CD4-positive, alpha-beta memory T cell (primary cell): ENCODE measurements at places on chromosomes 5 and 9.

DNA sequence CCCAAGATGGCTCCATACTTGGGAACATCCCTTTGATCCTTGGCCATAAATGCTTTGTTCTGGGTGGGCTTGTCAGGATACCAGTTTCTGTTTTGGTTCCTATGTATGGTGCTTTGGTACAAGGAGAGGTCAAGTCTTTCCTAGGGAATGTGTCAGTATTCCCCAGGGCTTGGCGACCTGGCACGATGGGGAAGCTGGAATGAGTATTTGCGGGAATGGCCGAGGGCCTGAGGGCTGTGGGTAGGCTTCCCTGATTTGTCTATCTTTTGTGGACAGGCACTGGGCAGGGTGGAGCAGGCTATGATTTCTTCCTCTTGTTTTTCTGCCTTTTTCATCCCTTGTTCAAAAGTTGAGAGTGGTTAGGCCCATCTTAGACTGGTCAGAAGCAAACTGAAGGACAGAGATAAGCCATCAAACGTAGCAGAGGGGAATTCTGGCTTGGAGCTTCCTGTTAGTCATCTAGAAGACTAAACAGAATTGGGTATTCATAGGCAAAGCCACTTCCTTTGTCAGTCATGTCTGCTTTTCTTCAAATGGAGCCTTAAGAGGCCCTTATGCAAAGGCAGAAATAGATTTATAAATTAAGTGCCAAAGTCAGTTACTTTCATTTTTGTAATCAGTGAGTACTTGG, 13.7 kb downstream of the DOCK2 start:
- peak; percentile 28 for DNase-seq

- DNase-seq = no peak
Measured at GRCh38 chr5:135219868-135220267, 179.2 kb downstream of the MACROH2A1 start.

DNA sequence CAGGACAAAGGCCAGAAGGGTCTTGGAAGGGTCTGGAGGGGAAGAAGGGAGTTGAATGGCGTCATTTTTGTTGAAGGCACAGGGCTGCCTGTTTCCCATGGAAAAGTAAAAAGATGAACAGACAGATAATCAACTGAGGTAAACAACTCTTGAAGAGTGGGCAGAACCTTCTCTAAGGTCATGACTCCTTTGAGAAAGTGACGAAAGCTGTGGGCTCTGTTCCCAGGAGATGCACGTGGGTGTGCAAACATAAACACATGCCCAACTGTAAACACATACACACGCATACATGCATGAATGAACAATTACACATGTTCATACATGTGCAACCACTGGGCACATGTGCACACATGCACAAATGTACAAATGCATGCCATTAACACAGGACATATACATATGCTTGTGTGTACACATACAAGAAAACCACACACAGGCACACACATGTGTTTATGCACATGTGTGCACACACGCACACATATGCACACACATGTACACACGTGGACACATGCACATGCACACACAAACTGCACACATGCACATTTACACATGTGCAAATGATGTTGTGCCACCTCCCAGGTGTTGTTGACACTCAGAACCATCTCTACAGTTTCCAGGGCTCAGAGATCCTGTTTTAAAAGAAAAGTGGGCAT, 143.3 kb downstream of the GADD45G start:
- DNase-seq = no peak

DNA sequence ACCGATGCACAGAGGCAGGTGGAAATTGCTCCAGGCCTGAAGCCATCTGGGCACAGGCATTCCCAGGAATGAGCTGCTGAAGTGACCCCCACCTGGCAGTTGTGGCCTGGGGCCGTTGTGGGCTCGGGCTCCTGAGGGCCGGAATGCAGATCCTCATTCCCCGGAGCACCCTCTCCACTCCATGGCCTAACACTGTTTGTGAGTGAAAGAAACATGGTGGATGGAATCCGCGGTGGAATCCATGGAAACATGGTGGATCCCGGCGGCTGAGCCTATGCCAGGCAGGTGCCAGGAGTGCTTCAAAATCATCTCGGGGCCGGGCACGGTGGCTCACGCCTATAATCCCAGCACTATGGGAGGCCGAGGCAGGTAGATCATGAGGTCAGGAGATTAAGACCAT, 3.6 kb upstream of the SARDH start:
- DNase-seq = no peak

- DNase-seq = no peak
Measured at GRCh38 chr9:36862206-36863145, 171.6 kb downstream of the PAX5 start.

- no peak for DNase-seq
Measured at GRCh38 chr5:166073901-166074581, 2217.4 kb upstream of the WWC1 start.

- DNase-seq = no peak
Measured at GRCh38 chr9:30120666-30121065, 2263.8 kb upstream of the ACO1 start.

DNA sequence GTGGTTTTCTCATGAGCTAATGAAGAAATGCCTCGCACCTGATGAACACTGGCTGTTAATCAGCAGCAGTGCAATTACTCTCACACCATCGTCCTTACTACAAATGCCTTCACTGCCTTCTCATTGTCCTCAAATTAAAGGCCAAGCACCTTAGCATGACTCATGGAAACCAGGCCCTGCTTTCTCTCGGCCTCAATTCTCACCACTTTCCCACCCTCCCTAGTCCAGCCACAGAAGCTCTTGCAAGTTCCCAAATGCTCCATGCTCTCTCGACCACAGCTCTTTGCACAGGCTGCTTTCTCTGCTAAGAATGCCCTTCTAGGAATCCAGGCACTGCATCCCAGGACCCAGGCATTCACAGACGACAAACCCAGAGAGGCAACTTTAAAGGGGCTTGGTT, 94.6 kb upstream of the KLF4 start:
- no peak for DNase-seq

- no peak for DNase-seq
Measured at GRCh38 chr5:84764227-84764626, 379.5 kb upstream of the EDIL3 start.

- DNase-seq = no peak
Measured at GRCh38 chr9:94874316-94874715, 147.8 kb downstream of the AOPEP start.
